Calu3 (cell line): ENCODE measurements at places on chromosomes 3 and 15.

DNA sequence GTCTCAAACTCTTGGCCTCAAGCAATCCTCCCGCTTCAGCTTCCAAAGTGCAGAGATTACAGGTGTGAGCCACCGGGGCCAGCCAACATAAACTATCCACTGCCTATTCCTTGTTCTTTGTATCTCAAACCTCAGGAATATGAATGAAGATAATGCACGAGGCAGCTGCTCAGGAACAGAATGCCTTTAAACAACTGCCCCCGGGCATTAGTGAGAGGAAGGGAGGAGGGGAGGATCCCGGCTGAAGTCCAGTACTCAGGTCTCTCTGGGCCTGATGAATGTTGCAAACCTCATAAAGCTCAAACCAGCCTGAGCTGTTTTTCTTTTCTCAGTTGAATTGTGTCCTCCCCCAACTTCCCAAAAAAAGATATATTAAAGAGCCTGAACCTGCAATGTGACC is 26.9 kb upstream of the MTMR14 start:
- no peak for DNase-seq

GRCh38 chr3:181700168-181701087 is 11.3 kb upstream of the SOX2 start:
- DNase-seq, result peak; percentile 87

- DNase-seq, result no peak
Measured at GRCh38 chr3:169965562-169966427, 812 bp upstream of the SEC62 start.

GRCh38 chr3:143344516-143345165 is 225.1 kb downstream of the CHST2 start:
- DNase-seq, result no peak

- DNase-seq, result no peak
Measured at GRCh38 chr3:58116985-58117384, 93.8 kb downstream of the DNASE1L3 start.

DNA sequence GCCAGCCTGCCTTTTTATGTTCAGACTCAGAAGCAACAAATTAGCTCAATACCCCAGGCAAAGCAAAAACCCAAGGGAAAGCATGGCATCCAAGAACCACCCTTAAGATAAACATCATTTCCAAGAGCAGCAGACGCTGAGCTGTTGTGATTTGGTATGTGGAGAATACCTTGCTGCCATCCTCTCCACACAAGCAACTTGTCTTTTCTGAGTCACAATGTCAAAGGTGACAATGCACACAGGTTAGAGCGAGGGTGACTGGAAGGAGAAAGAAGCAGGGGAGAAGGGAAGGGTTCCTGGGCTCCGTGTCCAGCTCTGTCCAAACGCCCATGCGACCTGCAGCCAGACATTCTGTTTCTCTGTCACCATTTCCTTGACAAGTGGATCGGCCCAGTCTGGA is 6.0 kb downstream of the PCSK6 start:
- no peak for DNase-seq

GRCh38 chr15:75170711-75171341 is 30.9 kb upstream of the C15orf39 start:
- DNase-seq, result peak; percentile 53

DNA sequence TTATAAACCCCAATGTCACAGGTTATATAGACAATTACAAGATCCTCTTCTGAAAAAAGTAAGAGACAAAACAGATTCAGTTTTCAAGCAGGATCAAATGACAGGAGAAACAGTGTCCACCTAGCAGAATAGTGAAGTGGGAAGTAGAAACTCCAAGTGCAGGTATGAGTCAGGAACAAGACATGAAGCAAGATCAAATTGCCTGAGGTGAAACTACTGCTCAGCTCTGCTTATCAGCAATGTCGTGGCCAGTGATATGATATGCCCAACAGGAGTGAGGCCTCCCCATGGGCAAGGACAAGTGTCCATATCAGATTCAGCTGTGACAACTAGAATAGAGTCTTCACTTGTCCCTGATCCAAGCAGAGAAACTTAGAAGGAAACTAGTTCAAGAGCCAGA is 100.0 kb downstream of the ZMAT3 start:
- DNase-seq, result peak; percentile 39

DNA sequence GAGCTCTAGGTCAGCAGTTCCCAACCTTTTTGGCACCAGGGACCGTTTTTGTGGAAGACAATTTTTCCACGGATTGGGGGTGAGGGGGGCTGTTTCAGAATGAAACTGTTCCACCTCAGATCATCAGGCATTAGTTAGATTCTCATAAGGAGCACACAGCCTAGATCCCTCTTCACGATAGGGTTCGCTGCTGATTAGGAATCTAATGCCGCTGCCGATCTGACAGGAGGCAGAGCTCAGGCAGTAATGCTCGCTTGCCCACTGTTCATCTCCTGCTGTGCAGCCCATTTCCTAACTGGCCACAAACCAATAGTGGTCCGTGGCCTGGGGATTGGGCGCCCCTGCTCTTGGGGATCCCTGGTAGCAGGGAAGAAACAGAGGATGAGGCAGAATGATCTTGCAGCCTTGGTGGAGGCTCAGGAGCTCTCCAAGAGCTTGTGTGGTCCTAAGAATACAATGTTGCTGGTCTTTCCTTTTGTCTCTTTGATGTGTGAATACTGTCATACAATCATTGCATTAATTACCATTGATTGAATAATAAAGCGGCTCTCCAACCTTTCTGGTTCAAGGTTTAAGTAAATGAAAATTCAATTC is 183.2 kb downstream of the FNDC3B start:
- DNase-seq, result no peak

DNA sequence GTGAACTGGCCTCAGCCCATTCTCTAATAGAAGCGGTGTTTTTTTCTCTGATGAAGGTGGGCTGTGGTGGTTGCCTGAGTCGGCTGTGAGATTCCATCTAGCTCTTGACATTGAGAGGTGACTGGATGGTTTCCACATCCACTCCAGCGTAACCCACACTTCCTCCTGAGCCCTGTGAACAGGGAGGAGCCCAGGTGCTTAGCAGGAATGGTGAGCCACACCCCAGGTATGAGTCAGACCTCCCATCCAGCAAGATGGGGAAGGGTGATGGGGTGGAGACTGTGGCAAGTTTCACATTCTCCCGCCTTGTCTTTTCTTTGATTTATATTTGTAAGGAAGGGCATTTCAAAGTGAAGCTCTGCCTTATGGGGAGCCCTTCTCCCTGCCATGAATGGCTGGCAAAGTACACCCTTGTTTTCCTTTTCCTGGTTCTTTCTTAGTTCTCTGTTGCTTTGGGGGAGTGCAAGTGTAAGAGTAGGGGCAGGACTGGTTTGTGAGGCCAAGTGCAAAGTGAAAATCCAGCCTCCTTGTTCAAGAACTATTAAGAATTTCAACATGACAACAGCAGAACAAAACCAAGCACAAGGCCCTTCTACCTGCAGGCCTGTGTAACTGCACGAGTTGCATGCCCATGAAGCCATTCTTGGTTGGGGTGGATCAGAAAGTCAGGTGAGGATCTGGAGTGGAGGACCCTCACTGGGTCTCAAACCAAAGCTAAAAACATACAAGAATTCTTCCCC is 4.6 kb upstream of the TPRG1 start:
- DNase-seq, result peak; percentile 93
